ENCODE measurements at places on chromosomes 2 and 18.

- no peak for DNase-seq
Observed at GRCh38 chr18:61785588-61785987, 107.2 kb downstream of the RNF152 start.

GRCh38 chr2:9235147-9236044, 28.8 kb downstream of the ASAP2 start:
- DNase-seq = no peak

GRCh38 chr18:78742218-78742745, 237.3 kb upstream of the SALL3 start:
- DNase-seq = no peak

DNA sequence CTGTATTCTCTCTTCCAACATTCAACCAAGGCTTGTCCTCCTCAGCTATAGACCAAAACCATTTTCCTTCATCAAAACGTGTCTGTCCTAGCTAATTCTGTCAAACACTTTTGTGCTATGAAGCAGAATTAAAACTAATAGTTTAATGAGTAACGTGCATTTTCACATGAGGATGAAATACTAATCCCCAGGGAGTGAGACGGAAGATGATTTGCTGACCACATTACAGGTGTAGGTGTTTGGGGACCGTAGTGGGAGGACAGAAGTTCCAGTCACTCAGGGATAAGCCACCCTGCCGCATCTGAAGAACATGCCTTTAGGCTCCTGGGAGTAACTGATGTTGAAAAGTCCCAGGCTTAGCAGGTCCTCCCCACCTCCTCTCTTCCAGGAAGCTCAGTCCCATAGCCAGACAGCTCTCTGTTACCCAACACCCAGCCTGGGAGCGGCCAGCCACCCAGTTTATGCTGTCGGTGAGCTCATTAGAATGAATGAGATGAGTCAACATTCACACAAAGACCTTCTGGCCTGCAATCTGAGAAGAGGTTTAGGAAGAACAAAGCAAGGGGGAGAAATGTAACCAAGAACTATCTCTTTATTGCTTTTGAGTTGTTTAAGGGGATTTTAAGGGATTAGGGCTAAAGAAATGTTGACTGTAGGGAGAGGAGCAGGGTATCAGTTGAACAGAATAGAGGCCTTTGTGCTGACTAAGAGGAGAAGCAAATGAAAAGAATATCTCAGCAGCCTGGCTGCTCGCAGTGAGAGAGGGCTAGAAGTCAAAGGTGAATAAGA, 122.5 kb downstream of the FOXI3 start:
- DNase-seq = no peak

- no peak for DNase-seq
Observed at GRCh38 chr2:181900007-181900651, 8.6 kb downstream of the ITPRID2 start.

DNA sequence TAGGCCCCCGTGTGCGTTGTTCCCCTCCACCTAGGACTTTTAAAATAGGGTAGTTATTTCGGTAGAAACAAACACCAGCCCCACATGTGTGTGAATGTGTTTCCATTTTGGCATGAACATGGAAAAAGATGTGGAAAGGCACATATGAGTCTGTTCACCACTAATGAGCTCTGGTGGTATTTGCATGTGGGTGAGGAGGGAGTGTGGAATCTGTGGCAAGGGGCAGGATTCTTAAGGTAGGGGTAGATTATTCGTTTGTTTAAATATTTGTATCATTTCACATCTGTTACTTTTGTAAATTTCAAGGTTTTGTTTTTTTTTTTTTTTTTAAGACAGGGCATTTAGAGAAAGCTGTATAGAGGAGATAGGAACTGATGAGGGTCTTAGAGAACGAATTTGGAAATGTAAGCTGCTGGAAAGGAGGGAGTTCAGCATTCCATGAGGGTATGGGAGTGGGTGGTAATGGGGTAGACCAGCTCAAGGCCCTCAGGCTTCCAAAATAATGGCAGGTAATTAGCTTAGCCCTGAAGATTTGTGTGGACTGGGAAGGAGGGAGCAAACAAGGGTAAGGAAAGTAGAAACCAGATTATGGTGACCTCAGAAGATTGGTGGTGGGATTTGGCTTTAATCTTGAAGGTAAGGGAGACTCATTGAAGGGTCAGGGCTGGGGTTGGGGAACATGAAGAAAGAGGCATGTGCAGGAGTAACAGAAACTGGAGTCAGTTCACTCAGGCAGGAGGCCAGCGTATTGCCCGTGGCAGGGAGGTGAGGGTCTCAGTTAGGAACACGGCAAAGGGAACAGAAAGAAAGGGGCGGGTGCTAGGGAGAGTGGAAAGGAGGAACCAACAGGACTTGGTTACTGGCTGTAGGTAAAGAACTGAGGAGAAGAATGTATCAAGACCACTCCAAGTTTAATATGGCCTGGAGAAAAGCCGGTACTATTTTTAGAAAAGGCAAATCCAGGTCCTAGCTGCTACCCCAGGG, 123.6 kb downstream of the PLB1 start:
- DNase-seq = no peak

GRCh38 chr2:89833780-89834117, 1142.3 kb downstream of the RPIA start:
- DNase-seq = no peak

DNA sequence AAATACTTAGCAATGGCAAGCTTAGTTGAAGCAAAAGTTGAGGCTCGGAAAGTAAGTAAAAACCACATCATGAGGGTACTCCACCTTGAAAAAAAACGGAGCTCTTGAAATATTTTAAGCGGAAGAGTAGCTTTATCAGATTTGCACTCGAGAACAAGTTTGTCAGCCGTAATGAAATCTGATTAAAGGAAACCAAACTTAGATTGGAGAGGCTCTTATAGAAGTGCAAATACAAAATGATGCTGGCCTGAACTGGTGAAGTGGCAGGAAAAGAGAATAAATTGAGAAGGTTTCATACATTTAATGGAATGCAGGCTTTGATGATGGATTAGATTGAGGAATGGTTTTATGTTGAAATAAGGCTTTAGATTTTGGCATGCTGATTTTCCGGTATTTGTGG, 484.2 kb downstream of the PID1 start:
- no peak for DNase-seq

DNA sequence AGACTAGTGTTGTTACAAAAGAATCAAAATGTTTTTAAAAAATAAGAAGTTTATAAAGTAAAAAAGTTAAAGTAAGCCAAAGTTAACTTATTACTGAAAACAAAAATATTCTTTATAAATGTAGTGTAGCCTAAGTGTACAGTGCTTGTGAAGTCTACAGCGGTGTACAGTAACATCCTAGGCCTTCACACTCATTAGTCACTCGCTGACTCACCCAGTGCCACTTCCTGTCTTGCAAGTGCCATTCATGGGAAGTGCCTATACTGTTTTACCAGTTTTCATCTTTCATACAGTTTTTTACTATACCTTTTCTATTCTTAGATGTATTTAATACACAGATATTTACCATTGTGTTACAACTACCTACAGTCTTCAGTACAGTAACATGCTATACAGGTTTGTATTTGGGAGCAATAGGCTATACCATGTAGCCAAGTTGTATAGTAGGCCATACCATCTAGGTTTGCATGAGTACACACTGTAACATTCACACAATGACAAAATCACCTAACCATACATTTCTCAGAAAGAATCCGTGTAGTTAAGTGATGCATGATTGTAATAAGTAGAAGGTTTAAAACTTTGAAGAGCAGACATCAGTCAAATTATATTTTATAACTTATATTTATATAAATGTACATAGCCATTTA, 13.4 kb downstream of the SERPINB7 start:
- peak; percentile 27 for DNase-seq

- DNase-seq = no peak
Observed at GRCh38 chr2:148048475-148049221, 27.8 kb downstream of the MBD5 start.

DNA sequence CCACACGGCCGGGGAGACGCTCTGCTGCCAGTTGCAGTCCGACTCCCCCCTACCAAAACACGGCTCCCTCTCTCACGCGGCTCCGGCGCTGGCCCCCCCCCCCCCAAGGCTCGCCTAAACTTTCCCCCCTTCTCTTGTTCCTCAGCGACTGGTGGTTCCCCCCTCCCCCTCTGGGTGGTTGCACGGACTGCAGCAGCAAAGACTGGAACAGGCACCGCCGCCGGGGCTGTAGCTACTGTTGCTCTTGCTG, 281 bp downstream of the XPO1 start:
- no peak for DNase-seq

GRCh38 chr2:224162122-224162521, 123.0 kb upstream of the SERPINE2 start:
- no peak for DNase-seq
